ENCODE measurements at places on chromosomes 3 and 15.

DNA sequence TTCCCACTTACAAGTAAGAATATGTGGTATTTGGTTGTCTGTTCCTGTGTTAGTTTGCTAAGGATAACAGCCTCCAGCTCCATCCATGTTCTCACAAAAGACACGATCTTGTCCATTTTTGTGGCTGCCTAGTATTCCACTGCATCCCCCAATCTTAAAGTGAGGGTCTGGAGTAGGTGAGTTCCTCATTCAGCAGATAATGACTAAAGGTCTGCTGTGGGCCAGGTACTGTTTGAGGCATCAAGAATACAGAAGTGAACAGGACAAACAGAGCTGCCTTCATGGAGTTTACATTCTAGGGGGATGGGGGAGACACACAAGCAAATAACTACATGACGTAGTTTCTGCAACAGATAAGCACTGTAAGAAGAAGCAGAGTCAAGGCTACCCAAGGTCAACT is 24.3 kb downstream of the MKRN2OS start:
- no peak for DNase-seq

DNA sequence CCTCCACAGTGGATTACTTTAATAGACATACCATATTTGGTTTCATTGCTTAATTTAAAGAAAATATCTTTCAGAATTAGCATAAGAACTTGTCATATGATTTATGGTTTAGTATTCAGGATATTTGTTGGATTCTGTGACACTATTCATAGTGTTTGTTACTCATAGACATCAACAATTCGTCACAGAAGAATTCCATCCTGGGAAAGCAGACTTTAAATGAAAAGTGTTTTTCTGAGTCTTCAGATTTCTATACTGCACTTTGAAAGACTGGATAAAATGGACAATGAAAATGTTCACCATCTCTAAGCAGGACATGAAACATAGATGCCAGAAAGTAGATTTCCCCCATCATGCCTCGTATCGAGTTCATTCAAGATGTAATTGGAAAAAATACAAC is 435.6 kb upstream of the ONECUT1 start:
- no peak for DNase-seq

DNA sequence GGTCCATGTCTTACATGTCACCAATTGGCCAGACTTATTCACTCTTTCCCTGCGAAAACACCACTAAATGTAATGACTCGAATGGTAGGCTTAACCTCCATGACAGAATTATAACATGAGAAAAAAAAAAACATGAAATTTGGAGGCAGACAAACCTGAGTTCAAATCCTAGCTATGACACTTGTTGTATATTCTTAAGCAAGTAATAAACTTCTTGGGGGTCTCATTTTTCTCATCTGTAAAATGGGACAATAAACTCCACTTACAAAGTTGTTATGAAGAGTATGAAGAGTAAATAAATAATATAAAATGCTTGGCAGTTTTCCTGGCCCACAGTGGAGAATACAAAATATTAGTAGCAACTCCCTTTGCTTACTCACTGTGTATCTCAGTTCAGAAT is 11.4 kb upstream of the EIF1B start:
- no peak for DNase-seq

DNA sequence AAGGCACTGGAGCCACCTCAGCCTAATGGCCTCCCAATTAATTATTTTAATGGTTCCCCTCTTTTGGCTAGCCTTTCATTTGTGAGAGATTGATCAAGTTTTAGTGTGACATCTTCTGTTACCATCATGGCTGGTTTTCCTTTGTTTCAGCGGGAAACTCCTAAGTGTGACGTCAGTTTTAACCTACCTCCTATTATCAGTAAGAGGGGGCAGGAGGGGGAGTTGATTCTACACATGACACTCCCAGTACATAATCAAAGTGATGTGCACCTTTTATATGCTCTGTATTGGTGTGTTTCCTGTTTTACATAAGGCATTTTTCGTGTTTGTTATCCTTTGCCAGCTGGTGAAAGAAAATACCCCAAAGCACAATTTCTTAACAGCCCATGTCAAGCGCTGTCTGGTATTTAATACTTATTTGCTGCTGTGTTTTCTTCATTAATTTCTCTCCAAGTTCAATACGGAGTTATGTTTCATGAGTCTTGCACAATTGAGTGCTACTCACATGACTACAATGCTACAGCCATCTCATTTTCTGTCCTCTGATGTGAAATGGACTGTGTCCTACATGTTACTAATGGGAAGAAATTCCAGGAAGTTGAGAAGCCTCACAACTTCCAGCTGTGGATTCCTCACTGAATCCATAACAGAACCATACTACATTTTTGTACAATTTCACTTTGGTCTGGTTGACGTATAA is 52.2 kb upstream of the POLR2M start:
- no peak for DNase-seq

DNA sequence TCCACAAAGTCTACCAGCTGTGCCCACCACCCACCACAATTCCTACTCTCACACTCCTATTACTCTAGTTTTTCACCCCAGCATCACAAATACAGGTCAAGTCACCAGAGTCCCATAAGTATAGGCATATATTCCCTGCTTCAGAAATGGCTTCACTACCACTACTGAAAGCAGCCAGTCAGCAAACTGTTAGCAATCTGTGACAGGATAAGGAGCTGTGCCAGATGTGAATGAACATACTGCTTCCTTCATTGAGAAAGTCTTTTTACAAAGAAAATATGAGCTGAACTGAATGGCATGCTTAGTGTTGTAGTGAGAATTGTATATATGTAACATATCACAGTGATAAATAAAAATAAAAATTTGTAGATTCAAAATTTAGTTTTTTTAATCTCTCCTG is 76.8 kb downstream of the C3orf85 start:
- no peak for DNase-seq

GRCh38 chr3:187265461-187265955 is 26.0 kb downstream of the MASP1 start:
- no peak for DNase-seq

DNA sequence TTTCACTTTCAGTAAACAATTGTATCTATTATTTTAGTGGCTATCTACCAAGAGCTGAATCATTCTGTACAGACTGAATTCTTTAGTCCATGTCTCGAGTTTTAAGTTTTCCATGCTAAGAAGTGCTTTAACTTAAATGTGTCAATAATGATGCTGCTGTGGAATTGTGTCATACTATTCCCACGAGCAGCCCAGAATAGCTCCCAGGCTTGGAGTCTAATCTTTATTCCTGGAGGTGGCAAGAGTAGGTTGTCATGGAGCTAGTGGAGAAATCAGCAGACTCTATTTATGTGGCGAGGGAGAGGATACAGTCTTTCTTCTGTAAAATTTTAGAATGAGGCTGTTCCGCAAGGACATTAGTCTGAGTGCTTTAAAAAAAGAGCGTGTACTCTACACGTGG is 207.2 kb downstream of the ROBO2 start:
- no peak for DNase-seq

GRCh38 chr3:42183991-42184632 is 81.9 kb downstream of the CCK start:
- DNase-seq: no peak

DNA sequence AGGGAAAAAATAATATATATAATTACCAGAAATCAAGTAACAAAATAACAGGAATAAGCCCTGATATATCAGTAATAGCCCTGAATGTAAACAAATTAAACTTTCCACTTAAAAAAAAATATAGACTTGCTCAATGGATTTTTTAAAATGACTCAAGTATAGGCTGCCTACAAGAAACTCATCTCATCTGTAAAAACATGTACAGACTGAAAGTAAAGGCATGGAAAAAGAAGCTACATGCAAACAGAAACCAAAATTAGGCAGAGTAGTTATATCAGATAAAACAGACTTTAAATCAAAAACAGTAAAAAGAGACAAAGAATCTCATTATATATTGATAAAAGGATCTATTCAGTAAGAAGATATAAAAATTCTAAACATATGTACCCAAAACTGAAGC is 82.4 kb upstream of the STT3B start:
- no peak for DNase-seq

DNA sequence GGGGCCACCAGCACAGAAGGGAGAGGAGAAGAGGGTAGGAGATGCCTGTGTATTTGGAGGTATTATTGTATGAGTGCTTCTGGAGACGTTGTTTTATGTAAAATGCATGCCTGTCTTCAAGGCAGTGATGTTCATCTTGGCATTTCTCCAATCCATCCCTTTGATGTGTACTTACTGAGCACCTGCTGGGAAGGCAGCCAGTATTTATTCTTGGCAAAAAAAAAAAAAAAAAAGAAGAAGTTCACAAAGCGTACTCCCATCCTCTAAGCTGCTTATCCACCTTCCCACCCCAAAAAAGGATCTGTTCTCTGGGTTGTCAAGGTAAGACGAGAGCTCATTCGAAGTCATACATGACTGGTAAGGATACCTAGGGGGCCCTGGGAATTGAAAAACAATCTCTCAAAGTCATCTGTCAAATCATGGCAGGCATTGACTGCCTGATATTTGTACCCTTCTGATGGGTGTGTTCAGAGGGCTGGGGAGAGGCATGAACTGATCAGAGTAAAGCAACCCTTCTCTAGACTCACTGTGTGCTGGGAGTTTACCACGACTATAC is 30.0 kb upstream of the SLC6A1 start:
- no peak for DNase-seq

GRCh38 chr3:159804726-159805410 is 183.8 kb upstream of the IL12A start:
- peak; percentile 72 for DNase-seq

- peak; percentile 0 for DNase-seq
These were observed 281.9 kb upstream of the ONECUT1 start for GRCh38 chr15:53072077-53072476.

- no peak for DNase-seq
These were observed 51.9 kb downstream of the GHSR start for GRCh38 chr3:172396400-172396799.

- DNase-seq: no peak
These were observed 28.1 kb downstream of the CLK3 start for GRCh38 chr15:74643665-74644204.

- no peak for DNase-seq
These were observed 498 bp upstream of the ARNT2 start for GRCh38 chr15:80403712-80404056.

DNA sequence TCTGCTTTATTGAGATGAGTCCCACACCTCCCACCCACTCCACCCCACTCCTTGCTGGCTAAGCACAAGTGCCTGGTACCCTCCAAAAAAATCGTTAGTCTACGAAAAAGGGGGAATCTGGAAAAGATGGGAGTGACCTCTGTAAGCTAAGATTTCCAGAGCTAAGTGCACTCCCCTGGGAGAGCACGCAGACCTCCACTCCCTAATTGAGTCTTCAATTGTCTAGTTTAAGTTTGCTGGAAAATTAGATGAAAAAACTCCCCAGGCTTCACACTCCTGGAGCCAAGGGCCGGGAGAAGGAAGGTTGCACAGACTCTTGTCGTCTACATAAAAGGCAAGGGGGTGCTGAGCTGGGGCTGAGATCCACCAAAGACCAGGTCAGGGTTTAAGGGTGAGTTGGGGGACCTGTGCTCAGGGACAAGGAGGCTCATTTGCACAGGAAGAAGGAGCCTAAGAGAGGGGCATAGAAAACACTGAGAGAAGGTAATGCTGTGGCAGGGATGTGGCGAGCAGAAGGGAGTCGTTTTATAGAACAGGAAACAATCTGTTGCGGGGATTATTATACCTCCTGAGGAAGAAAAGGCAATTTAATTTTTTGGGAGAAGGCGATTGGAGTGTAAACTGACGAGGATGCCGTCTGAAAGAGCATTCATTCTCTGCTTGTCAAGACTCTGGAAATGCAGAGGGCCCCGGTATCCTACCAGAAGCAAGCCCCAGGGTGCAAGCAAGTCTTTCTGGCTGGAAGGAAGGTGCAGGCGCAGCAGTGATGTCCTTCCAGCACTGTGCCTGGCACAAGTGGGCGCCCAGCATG is 126.5 kb upstream of the DLG1 start:
- DNase-seq: no peak

DNA sequence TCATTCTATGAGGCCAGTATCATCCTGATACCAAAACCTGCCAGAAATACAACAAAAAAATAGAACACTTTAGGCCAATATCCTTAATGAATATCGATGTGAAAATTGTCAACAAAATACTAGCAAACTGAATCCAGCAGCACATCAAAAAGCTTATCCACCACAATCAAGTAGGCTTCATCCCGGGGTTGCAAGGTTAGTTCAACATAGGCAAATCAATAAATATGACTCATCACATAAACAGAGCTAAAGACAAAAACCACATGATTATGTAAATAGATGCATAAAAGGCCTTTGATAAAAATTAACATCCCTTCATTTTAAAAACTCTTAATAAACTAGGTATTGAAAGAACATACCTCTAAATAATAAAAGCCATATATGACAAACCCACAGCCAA is 403.2 kb upstream of the AZI2 start:
- DNase-seq: no peak

GRCh38 chr3:169328471-169328870 is 335.0 kb downstream of the MECOM start:
- no peak for DNase-seq

DNA sequence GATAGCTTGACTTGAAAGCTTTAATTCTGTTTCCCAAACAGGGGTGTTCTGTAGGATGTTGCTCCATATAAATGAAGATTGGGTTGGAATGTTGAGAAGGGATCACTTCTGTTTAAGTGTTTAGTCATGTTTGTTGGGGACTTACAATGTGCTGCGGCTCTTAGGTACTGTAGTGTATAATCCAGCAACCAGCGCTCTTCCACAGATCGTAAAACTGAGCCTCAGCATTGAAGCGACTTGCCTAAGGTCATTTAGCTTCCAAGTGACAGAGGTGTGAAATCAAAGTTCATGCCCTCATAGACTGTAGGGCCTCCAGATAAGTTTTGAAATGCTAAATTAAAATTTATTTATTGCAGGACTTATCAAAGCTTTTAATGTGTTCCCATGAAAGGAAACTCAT is 1.8 kb downstream of the MKRN2 start:
- no peak for DNase-seq

- DNase-seq: no peak
These were observed 654.1 kb downstream of the IGSF11 start for GRCh38 chr3:118380576-118380975.

GRCh38 chr3:180631317-180631716 is 29.4 kb downstream of the TTC14 start:
- no peak for DNase-seq

- no peak for DNase-seq
These were observed 380.3 kb downstream of the MAGI1 start for GRCh38 chr3:65658401-65658800.

DNA sequence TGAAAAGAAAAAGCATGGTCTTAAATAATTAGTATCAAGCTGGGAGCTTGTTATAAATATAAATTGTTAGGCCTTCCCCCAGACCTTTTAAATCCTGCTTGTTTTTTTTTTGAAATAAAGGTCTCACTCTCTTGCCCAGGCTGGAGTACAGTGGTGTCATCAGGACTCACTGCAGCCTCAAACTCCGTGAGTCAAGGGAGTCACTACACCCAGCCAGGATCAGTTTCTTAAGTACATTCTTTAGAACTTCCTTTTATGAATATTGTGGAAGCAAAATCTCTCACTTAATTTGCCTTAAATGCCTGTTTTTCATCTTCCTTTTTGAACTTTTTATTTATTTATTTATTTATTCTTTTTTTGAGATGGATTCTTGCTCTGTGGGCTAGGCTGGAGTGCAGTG is 20.8 kb upstream of the DENND4A start:
- no peak for DNase-seq

GRCh38 chr3:155262295-155262694 is 31.2 kb downstream of the STRIT1 start:
- no peak for DNase-seq
